ENCODE measurements at places on chromosomes 4 and X.

DNA sequence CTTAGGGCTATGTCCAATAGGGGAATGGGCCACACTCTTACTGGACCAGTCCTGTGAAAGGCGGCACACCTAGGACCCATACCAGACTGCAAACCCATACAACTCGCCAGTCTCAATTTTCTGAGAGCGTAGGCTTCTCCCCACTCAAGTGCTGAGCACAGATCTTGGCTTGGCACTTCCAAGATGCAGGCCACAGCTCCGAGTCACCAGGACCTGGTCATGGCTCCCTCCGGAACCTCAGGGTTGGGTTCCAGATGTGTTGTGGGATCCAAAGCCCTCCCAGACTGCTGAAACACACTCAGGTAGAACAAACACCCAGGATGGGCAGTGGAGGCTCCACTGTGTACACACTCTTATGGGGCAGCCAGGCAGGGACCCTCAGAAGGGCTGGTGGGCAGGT is 103.3 kb downstream of the TMEM144 start:
- no peak for DNase-seq

DNA sequence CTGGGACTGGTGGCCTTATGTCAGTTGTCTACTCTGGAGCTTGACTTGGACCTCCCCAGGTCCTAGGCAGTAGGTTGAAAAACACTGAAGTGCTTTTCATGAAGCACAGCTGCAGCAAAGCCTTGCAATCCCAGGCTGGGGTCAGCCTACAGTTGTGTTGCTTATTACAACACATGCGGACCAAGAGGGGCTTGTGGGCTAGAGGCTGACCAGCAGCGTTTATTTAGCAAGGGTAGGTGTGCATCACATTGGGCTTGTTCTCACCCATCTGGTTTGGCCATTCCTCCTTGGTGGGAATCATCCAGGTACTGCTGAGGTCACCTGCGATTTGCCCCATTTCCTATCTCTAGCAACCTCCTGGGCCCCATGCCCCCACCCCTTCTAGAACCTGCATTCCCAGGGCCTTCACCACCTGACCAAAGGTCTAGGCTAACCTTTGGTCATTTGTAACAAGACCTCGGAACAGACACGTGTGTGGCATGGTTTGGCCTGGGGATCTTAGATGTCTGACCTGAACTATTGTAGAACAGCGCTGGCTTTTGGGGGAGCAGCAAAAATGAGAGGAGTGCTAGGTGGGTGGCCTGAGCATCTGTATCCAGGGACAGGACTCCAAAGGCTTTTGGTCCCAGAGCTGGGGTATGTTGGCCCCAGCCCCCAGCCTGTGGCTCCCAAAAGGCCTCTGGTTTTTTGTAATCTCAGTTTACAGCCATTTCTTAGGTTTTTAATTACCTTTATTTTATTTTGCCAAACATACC is 3.0 kb downstream of the RPL10 start:
- peak; percentile 50 for DNase-seq

GRCh38 chr4:23219779-23220408 is 527.2 kb downstream of the GBA3 start:
- DNase-seq: no peak

- DNase-seq: no peak
Observed at GRCh38 chr4:113884655-113885054, 94.8 kb downstream of the ARSJ start.

DNA sequence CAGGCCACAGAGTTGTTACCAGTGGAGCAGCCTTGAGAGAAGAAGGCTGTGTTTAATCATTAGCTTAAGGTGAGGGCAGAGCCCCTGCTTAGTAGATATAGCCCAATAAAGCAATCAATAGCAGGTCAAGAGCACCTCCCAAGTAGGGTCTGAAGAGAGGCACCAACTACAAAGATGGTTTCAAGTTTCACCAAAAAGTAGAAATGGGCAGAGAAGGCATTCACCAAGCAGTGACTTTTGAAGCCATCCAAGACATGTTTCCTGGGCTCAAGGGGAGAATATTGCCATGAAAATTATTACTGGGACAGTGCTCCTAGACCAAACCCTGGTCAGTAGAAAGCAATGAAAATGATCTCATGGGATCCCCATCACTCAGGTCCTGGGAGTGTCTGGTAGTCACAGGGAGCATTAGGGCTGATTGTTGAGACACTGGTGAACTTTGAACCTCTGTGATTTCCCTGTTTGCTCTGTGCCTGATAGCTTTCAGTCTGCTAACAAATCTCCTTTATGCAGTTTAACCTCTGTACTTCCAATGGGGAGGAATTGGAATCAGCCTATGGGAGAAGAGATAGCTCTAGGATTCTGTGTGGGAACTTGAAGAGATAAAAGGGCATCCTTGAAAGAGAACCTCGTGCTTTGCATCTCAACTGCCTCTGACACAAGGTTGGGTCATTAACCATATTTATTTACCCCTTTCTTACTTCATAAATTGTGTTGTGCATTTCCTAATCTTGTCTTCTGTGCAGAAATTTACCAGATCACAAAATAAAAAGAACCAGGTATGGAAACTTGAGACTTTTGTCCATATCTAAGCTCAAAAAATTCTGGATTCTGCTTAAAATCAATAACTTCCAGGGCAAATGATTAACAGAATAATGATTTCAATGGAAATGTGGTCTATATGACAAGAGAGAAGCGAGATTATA is 9.3 kb upstream of the OTC start:
- no peak for DNase-seq

DNA sequence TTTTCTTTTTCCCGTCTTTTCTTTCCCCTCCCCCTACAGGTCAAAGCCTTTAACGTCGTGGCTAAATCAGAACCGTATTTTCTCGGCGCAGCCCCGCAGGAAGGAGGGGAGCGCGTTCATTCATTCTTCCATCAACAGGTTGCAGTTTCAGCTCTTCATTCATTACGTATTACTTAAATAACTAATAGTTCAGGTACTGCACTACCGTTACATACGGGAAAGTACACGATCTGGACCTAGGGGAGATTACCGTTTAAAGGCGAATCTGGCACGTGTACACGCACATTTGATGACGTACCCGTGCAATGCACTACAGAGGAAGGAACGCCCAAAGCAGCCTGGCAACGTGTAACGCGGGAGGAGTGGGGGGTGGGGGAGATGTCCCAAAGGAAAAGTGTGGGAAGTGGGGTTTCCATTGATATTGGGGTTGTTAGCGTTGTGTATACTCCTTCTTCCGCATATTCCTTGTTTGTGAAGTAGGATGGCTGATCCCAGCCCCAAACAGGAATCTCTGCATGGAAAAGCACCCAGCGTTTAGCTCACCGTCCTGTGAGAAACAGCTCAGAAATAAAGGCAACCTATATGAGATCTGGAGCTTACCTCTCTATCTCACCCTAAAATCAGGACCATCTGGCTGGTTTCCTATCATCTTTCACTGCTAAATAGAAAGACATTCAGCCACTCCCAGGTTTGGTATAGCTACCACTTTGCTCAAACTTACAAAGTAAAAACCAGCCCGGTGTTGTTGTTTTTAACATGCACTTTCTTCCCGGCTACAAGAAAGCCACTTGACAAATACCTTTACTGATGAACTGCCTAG is 585 bp upstream of the SEC24D start:
- peak; percentile 70 for DNase-seq

DNA sequence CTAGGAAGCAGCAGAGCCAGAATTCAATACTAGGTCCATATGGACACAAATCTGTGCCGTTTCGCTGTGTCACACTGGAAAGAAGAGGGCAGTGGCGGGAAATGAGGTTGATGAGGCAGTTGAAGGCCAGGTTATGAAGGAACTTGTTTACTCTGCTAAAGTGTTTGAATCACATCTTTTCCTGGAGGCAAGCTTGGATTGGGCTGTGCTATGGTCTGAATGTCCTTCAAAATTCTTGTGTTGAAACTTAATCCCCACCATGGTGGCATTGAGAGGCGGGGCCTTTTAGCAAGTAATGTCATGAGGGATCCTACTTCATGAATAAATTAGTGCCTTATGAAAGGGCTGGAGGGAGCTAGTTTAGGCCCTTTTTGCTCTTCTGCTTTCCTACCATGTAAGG is 2.1 kb upstream of the ERCC6L start:
- no peak for DNase-seq

DNA sequence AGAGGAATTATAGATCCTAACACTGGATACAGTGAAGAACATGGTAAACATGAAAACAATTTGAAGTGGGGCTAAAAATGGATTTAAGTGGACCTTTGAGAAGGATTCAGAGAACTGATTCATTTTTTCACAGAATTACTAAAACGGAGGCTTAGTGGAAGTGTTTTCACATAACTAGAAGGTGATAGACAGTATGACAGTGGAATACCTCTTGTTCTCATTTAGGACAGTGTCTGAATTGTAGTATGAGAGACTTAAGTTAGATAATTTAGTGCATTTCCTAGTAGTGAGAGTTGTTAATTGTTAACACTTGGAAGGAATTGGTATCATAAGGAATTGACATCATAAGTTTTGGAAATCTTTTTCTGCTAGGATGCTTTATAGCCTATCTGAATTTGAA is 64.1 kb downstream of the FIP1L1 start:
- no peak for DNase-seq

- DNase-seq: no peak
Observed at GRCh38 chrX:10988653-10989052, 122.5 kb upstream of the HCCS start.

DNA sequence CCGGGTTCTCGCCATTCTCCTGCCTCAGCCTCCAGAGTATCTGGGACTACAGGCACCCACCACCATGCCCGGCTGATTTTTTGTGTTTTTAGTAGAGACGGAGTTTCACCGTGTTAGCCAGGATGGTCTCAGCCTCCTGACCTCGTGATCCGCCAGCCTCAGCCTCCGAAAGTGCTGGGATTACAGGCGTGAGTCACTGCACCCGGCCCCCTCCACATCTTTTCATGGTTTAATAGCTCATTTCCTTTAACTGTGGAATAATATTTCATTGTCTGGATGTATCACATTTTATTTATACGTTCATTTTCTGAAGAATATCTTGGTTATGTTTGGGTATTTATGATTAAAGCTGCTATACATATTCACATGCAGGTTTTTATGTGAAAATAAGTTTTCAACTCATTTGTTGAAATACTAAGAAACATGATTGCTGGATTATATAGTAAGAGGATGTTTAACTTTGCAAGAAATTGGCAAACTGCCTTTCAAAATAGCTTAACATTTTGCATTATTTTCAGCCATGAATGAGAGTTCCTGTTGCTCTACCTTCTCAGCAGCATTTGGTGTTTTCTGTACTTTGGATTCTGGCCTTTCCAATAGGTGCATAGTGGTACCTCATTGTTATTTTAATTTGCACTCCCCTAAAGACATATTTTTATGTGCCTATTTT is 591.9 kb downstream of the TECRL start:
- no peak for DNase-seq

Measured in activated CD4-positive, alpha-beta T cell treated with anti-CD3 and anti-CD28 coated beads, Interleukin-10, Interleukin-2, amounts not matched to agents 100 ng/mL and 50 ng/mL, durations not matched to agents 16 hours and 8 hours (primary cell).